Substantia nigra (tissue), 51 donors: ENCODE measurements at places on chromosomes 11 and 22.
A peak's percentile ranks its signal among the peaks of the same experiment; 100 is the strongest.

DNA sequence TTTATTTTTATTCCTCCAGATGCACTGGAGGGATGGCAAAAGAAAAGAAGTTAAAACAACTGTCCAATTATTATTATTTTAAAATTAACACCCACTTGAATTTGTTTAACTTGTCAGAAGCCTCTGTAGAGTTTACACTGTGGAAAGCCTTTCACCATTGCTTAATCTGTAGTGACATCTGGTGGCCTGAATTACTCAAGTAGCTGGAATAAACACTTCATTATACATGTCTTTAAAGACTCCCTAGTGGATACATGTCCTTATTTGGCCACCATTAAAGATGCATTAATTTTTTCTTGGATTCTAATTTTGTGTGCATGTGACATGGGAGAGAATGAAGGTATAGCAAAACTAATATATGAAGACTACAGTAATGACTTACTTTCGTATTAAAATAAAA is 1496.5 kb downstream of the FAM181B start:
- DNase-seq, result no peak

DNA sequence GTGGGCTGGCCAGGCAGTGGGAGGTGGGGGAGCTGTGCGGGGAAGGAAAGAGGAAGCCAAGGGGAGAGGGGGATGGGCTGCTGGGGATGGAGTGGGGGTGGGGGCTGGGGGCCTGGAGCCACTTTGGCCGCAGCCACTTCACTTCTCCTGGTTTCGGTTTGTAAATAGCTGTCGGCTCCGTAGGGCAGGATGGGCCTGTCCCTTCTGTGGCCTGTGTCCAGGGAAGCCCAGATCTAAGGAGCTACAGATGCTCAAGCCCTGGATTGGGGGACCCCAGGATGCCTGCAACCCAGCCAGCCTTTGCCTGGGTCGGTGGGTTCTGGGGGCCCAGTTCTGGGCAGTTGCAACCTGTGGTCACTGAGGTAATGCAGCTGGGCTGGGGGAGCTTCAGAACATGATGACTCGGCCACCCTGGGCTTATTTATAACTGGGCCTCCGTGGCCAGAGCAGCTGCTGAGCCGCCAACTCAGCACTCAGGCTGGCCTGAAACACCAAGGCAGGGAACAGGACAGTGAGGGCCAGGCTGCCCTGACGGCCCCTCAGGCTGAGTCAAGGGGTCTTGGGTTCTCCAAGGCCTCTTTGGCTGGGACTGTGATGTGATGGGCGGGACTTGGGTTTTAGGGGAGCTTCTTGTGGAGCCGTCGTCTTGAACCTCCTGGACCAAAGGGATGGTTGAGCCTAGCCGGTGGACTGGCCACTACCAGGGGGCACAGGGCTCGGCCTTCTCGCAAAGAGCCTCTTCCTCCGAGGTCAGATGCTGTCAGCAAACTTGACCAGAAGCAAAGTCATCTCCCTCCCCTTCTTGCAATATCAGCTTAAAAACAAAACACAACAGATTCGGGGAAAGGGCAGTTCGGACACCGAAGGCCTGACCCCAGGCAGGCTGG is 15.0 kb upstream of the SLC39A13 start:
- no peak for DNase-seq

- peak; percentile 71 for DNase-seq
These were observed at the start of gene NOL12 for GRCh38 chr22:37686002-37686982. TSS of gene NOL12 (plus strand) at chr22:37686343. CDS start at chr22:37686393, 50 bp downstream.

GRCh38 chr11:45223496-45223895 is 62.6 kb downstream of the SYT13 start:
- DNase-seq, result no peak

DNA sequence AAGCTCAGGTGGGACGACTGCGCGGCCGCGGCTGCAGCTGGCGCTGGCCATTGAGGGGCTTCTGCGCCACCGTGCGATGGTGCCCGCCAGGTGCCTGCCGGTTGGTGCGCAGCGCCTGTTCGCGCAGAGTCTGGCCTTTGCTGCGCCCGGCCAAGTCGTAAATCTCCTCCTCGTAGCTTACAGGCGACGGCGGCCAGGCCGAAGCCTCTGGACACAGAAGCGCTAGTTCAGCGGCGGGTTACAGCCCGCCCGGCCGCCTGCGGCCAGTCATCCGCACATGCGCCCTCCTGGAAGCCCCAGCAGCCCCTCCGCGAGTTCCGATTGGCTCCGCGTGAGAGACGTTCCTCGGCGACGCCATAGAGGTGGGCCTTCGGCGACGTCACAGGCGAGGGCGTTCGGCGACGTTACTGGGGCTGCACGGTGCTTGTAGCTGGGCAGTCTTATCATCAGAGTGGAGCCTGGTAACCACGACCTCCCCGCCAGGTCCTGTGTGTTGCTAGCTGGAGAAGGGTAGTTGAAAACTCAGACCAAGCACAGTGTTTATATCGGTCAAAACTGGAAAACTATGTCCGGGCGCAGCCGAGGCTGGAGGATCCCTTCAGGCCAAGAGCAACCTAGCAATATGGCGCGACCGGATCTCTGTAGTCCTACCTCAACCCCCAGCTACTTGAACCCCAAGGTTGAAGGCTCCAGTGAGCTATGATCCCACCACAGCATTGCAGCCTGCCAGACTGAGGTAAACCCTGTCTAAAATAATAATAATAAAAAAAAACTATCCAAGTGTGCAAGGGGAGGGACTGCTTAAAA is 265.7 kb downstream of the OR4C45 start:
- DNase-seq, result no peak

GRCh38 chr11:19628018-19628417 is 84.6 kb upstream of the NAV2 start:
- DNase-seq, result peak; percentile 35

- DNase-seq, result no peak
These were observed 27.3 kb downstream of the FCHSD2 start for GRCh38 chr11:73114835-73115220.

DNA sequence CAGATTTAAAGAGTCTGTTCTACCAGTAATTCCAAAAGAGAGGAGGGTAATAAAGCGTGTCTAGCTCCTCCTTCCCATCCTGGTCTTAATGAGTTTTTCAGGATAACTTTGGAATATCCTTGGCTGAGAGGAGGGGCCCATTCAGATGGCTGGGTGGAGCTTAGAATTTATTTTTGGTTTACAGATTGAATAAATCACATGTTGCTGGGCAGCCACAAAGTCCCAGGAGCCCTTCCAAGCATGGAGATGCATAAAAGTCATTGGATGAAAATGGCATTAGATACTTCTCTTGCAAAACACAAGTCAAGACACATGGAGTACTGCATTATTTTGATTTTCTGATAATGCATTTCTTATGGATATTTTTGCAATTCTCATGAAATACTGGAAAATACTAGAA is 139.0 kb downstream of the TRPC6 start:
- no peak for DNase-seq

DNA sequence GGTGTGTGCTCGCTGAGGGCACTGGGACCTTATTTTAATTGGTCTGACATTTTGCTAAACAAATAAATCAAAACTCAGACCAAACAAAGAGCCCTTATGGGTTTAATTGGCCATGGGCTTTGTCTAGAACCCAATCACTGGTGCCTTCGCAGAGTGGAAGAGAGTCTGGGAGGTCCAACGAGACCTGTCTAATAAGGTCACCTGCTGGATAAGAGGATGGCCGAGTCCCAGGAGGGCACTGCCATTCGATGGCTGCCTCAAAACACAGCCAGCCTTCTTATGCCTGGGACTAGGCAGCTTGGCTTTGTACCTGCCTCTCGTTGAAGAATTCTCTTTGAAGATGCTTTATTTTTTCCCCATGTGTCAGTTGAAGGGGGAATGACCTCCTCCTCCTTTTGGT is 171.1 kb downstream of the CEP164 start:
- no peak for DNase-seq
